ENCODE measurements at places on chromosomes 2 and 18. TPM values are rescaled to one million over a fixed set of nuclear protein-coding genes. Genes with fewer than 3 reads are reported as not detected.

Gene CPO
- total RNA-seq = not detected

Gene FOXD4L1
- under 0.01 TPM for total RNA-seq

Gene BCL2L11
- 0.86 TPM for total RNA-seq

GRCh38 chr2:218392459-218392858 lies 7.2 kb upstream of the CTDSP1 start:
- DNase-seq = no peak

Gene STPG4
- 0.64 TPM for total RNA-seq

- DNase-seq = no peak
Measured at GRCh38 chr2:1420746-1421480, 7.7 kb downstream of the TPO start.

Gene MFF
- 85.9 TPM for total RNA-seq

GRCh38 chr2:240965296-240965904 lies 33.0 kb upstream of the SNED1 start:
- peak; percentile 29 for DNase-seq

Gene CAPG
- total RNA-seq = 56.6 TPM

DNA sequence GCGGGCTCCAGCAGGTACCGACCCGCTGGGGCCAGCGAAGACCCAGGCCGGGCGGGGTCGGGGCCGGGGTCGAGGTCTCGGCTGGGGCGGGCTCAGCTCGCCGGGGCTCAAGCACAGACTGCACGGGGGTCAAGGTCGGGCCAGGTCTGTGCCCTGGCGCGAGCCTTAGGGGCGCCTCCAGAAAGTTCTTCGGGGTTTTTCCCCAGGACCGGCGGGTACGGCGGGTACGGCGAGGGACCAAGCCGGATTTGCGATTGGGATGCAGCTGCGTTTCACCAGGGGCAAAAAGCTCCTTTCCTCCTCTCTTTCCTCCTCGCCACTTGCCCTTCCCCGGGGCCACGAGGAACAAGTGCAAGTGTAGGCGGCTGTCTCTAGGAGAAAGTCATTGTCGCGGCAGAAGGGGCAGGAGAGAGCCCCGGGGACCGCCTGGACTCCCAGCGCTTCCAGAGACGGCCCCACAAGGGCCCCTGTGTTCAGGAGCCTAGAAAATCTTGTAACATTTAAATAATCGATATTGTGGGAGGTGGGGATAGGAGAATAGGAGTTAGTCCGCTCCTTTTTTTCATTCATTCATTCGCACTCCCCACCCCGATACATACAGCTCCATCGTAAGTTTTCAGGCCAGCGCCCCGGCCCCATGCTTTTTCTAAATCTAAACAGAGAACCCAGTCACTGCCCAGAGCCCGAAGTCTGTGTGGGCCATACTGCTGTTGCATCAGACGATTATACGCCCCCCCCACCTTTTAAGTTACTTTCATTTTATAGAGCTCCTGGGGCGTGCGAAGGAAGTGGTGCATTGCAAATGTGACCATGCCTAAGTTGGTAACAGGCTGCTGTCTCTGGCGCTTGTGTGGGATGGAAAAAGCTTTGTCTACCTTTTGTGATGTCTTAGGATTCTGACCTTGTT lies 679 bp downstream of the PMAIP1 start:
- DNase-seq = peak; percentile 92

Gene RALB
- total RNA-seq = 35.1 TPM

DNA sequence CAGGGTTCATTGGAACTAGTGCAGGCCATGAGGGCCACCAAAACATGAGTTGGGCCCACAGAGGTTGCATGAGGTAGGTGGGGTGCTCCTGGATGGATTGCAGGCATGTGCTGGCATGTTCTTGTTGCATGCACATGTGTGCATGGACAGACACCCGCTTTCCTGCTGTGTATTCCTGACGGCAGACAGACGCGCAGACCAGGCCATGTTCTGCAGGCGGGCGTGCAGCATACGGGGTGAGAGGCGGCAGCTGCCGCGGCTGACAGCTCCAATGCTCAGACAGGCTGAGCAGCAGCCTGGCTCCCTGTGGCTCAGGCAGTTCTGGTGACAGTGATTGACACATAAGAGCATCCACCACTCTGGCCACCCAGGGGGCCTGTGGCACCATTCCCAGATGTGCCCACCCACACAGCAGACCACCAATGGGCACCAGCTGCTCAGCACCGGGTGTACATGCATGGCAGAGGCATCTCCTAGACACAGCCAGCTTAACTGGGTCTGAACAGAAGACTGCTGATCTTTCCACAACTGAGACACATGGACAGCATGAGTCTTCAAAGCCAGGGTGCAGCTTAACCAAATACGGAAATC lies 21.2 kb downstream of the HS1BP3 start:
- no peak for DNase-seq

DNA sequence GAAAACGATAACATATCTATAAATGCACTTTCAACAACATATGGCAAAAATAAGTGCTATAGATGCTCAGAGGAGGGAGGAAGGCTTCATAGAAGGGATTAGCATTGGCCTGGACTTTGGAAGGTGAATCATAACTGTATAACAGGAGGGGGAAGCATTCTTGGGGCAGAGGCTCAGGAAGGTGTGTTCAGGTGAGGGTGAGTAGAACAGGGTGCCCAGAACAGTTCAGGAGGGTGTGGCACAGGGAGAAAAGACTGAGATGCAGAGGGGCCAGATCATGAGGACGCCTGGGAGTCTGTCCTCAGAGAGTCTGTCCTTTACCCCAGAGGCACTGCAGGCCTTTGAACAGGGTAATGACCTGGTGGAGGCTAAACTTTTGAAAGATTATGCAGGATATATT lies 29.3 kb upstream of the MEP1B start:
- no peak for DNase-seq

DNA sequence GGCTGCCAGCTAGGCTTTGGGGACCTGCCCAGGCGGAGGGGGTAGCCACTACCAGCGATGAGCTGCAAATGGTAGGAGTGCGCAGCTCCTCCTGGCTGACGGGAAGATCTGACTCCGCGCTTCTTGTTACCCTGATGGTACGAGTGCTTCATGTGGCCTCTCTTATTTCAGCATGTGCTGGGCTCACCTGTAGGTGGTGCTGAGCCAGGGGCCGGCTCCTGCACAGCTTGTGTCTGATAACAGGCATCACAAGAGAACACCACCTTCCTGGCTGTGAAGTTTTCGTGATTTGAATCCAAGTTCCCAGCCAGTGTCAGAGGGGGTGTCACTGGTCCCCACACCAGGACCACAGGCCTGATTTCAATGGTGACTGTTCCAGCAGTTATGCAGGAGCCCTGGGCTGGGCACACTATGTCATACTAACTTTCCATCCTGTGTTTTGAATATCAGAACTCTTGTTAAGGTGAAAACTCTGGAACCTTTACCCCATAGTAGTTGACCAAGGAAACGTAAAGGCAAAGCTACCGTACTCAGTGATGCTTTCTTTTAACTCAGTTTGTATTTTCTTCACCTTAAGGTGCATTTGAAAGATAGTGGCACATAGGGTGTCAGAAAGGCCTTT lies 28.0 kb downstream of the APCDD1 start:
- no peak for DNase-seq

DNA sequence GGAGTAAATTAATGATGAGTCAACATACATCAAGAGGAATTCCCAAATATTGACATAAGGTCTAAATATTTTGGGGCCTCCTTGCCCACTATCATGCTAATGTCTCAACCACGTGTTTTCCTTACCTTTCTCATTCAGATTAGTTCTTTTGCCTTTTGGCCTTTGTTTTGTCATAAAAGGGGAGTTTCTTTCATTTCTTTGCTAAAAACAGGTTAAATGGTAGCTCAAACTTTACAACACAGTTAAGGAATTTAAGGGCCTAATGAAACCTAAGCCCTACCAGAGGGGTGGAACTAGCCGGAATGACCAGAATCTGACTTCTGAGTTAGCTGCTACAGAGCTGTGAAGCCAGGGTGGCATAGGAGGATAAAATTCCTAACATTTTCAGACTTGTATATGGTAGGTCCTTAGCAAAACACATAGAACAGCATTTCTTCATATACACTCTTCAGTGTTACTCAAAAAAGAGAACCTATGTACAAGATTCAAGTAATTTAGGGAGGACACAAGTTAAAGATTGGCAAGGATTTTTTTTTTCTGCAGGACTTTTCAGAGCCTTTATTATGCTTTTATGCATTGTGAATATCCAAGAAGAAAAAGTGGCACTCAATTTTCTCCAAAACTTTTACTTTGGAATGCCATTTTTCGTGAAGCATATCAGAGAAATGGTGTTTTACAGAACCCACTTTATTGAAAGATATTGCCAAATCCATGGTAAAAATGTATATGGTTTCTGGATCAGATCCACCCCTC lies 633.1 kb downstream of the ARHGAP15 start:
- peak; percentile 3 for DNase-seq

GRCh38 chr18:44786257-44786656 lies 105.6 kb downstream of the SETBP1 start:
- no peak for DNase-seq

Gene HOXD12
- not detected for total RNA-seq

DNA sequence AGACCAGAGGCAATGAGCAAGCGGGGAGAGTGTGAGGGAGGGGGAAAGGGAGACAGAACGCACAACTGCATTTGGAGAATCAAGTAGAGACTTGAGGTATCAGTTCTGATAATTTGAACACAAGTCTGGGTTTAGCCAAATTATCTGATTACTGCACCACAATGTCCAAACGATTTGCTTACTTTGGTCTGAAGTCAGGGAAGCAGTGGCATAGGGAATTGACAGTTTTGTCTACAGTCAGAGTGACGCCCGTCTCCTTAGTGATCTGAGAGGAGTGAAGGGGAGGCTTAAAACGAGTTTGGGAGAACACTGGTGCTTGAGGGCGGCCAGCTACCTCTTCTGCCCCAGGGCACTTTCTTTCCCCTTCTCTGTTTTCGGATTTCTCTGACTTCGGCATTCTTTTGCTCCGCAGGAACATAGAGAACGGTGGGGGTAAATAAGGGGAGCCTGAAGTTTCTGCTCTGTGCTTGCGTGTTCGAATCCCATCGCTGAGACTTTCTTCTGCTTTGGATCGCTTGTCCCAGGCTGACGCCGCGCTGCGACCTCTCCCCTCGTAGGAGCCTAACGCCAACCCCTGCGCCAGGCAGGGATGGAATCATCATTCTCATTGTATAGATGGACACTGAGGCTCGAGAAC lies 2.9 kb upstream of the DLX2 start:
- no peak for DNase-seq

Gene POTEI
- total RNA-seq = under 0.01 TPM

DNA sequence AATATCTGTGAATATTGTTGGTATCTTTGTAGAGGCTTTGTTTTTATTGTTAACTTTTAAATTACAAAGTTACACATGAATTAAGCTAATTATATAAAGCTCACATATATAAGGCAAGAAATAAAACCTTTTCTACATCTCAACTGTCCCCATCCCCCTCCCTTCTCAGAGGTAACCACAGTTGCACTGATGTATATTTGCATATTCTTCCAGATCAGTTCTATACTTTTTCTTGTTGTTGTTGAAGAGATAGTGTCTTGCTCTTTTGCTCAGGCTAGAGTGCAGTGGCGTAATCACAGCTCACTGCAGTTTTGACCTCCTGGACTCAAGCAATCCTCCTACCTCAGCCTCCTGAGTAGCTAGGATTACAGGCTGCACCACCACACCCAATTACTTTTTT lies 36.0 kb upstream of the CDC42EP3 start:
- DNase-seq = no peak

Gene RGPD4
- not detected for total RNA-seq

DNA sequence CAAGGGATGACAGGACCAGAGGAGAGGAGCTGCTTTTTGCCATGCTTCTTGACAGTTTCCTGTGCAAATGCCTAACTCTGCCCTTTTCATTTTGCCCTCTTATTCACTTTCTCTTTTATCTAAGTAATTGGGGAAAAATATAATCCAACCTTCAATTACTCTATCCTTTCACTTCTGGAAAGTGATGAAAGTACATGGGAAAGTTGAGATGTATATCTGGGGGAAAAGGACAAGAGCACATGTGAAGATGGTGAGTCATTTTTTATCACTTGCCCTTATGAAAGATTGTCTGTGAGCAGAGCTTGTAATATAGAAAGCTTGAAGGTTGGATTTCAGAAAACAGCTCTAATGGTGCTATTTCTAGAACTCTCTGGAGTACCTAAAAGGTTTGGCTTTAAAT lies 1070.7 kb downstream of the CNTNAP5 start:
- no peak for DNase-seq

Gene NPAS2
- 13.9 TPM for total RNA-seq

Data from fibroblast of villous mesenchyme (primary cell).